ENCODE measurements at places on chromosomes 2 and 18. TPM values are rescaled to one million over a fixed set of nuclear protein-coding genes. Genes with fewer than 3 reads are reported as not detected.

HOXD3 gene
- total RNA-seq: 1.0 TPM

HRH4 gene
- total RNA-seq: not detected

- DNase-seq: peak; percentile 32
Measured at GRCh38 chr2:181058378-181059269, 78.2 kb downstream of the UBE2E3 start.

GRCh38 chr2:96202152-96202854 is 6.3 kb downstream of the STARD7 start:
- DNase-seq: no peak

DNA sequence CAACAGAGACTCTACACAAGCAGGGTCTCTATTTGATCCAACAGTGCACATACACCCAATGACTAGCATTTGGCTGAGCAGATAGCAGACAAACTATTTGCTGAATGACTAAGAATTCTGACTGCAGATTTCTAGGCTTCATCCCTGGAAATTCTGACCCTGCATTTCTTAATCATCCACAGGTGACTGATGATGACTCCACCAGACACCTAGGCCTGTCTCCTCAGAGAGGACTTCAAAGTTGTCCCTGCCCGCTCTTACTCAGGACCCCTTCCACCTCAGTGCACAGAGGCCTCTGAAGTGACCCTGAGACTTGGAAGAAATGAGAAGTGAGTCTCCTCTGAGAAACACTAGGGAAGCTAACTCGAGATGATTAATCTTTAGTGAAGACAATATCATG is 51.3 kb downstream of the SEPTIN10 start:
- DNase-seq: peak; percentile 28

DNA sequence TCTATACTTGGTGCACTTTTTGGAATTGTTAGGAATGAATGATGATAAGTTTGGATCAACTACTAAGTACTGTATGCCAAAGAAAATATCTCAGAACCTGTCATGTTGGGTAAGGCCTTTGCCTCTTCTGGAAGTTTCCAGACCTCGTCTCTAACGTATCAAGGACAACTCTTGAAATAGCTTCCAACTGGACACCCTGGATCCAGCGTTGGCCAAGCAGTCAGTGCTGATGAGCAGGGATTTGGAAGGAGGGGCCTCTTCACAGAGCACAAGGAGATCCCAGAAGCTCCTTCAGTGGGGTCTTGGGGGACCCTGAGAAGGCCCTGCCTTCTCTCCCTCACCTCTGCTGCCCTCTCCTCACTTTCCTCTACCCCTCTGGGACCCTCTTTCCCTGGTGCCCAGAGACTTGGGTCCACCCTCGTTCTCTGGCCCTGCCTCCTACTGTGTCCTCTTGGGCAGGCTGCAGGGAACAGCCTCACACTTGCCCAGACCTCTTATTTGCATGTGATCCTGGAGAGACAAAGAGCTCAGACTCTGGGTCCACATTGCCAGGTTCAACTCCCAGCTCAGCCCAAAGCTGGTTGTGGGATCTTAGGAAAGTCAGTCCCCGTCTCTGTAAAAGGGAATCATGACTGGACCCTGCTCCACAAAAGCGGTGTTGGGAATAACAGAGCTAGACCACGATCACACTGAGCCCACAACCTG is 145.8 kb downstream of the COL6A3 start:
- no peak for DNase-seq

- no peak for DNase-seq
Measured at GRCh38 chr2:150424406-150424805, 63.1 kb downstream of the RND3 start.

Data from A172 (cell line).